ENCODE measurements at places on chromosomes 7 and 10.

- DNase-seq, result no peak
These were observed 46.6 kb downstream of the CLEC2L start for GRCh38 chr7:139570119-139570518.

DNA sequence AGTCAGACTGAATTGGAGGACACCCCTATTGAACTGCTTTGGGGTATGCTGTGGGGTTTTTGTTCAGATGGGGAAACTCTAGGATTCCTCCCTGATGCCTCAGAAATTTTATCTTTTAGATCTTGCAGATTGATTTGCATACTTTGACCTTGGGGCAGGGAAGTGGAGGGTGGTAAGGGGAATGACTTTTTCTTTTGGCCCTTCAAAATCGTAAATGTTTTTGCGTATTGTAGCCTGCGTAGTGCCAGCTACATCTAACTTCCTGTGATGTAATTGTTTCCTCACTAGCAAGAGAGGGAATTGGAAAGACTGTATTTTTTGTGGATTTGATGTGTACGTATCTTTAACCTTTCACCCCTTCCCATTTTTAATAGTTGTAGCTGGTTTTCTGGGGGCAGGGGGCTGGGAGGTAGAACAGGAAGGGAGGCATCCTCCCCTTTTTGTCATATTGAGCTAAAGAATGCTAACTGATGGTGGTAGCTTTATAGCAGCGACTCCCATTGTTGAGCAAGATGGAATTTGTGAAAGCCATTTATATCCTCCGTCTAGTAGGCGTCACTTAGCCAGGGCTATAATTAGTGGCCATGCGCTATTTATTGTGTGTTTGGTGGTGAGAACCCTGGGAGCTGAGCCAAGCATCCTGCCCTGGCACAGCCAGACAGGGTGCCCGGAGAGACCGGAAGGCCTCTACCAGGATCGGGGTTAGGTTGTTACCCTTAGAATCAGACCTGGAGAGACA lies 11.3 kb downstream of the DUSP5 start:
- DNase-seq, result no peak

DNA sequence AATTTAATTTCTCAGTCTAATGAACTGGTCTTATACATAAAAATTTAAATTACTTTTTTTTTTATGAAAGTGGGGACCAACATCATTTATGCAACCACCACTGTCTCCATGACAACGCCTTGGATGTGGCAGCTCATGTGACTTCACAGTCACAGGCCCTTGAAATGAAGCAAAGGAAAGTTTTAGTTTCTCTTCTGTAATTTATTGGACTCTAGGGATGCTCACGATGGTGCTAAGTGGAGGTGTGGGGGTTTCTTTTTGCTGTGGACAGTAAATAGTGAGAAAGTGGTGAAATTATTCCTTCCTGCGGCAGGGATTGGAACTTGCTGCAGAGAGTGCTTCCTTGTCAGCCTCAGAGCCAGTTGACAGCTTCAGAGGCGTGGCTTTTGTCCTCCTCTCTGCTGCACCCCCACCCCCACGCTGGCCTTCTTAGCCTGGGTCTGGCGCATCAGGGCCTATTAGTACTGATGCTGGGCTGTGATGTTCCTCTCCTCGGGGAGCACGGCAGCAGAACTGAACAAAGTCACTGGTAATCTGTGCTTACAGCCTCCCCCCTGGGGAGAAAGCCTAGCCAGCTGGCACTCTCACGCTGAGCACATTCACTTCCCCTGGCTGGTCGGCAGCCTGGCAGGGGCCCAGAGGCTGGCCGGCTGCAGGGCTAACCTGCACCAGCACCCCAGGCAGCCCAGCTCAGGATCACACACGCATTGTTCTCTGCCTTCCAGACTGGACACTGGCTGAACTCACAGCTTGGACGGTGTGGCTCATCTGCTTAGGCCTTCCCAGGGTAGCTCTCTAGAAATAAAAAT lies 517.5 kb upstream of the GALNT17 start:
- DNase-seq, result no peak

DNA sequence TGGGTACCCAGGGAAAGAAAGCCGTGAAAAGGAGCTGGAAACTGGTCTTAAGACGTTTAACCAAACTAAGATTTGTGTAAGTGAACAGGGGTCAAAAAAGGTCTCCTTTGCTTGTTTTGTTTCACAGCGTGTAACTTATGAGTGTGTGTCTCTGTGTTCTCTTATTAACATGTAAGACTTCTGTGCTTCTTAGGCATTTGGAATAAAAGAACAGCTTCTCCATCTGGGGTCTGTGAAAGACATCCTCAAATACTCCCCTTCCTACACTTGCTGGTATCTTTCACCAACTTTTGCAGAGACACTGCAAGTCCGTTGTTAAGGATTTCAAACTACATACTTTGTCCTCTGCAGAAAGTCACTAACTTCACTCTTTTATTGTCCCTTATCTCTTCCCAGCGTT lies 615 bp upstream of the NEUROD6 start:
- DNase-seq, result no peak

DNA sequence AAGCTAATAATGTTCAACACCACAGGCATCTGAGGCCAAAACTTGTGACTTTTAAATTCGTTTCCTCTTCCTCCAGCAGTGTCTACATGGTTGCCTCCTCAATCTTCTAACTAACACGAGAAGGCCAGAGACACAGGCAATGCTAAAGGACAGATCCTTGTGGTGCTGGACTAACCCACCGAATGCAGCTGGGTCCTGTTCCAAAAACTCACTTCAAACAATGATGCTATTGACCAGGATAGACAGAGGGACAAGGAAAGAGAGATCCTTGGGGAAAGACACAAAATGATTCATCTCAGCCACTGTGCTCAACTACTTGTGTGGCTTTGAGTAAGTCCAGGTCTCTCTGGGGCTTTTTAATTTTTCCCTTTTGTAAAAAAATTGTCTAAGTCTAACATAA lies 107.6 kb downstream of the KCNMA1 start:
- no peak for DNase-seq

DNA sequence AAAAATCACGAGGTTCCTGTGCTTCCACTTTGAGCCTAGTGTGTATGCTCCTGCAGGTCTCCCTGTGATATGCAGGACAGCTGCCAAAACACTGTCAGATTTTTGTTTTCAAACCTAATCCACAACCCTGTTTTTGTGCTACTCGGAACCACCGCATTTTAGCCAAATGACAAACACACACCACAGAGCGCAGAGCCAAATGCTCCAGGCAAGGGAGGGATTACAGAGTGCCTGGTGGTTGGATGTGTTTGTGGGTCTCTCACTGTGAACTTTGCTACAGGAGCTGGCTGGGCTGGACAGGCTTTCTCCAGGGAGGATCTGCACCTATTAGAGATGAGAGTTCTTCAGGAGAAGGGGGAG lies 5.7 kb upstream of the RBM28 start:
- DNase-seq, result no peak

DNA sequence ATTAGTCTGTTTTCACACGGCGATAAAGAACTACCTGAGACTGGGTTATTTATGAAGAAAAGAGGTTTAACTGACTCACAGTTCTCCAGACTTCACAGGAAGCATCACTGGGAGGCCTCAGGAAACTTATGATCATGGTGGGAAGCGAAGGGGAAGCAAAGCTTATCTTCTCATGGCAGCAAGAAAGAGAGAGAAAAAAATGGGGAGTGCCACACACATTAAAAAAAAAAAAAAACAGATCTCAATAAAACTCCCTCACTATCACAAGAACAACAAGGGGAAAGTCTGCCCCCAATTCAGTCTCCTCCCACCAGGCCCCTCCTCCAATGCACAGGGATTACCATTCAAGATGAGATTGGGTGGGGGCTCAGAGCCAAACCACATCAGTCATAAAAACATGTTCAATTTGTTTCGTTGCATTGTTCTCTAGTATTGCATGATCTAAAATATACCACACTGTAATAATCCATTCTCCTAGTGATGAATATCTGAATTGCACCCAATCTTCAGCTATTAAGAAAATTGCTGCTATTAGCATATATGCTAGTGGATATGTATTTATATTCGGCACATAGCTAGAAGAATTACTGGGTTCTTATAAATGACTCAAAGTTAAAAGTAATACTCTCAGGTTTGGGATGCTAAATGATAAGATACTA lies 328.9 kb upstream of the KCND2 start:
- no peak for DNase-seq

DNA sequence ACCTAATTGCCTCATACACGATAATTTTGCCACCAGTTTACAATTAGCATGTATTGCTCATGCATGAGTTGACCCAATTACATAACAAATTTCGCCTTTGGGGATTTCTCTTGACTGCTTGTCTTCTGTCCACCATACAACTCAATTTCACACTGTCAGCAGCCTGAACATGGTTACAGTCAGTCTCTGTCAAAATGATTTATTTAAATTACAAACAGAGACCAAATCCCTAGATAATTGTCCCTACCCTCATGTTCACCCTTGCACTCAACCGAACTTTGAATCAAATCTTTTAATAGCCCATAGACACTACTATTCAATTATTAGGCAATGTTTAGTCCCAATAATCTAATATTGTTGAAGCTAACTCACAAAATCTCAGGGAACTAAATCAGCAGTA lies 59.7 kb upstream of the NEBL start:
- DNase-seq, result no peak

DNA sequence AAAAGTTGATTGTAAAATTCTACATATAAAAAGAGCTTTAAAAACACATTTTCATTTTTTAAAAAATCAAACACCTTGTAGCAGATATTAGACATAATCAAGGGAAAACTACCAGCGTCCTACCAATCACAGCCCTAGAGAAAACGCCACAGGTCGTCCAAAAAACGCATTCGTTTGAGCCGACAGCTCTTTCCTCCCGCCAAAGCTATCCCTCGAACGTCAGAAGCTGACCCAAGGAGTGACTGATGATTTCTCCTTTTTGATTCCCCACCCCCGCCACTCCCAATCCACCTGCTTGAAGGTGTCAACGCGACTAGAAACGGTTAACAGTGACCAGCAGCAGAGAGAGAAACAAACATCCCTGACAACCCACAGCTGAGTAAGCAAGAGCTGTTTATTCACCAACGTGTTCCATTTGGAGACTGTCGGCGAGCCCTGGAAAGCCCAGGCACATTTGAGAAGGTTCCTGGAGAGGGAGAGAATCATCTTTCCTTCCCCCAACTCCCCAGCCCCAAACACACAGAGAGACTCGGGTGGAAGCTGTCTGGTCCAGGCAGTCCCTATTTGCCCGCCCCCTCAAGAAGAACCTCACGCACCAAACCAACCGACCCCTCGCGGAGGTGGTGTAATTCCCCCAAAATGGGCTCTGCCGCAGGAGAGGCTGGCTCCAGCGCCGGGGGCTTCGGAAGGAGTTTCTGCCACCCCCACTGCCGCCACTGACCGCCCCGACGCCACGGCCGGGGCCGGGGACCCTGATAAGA lies 622 bp downstream of the CPEB3 start:
- DNase-seq, result peak; percentile 23

DNA sequence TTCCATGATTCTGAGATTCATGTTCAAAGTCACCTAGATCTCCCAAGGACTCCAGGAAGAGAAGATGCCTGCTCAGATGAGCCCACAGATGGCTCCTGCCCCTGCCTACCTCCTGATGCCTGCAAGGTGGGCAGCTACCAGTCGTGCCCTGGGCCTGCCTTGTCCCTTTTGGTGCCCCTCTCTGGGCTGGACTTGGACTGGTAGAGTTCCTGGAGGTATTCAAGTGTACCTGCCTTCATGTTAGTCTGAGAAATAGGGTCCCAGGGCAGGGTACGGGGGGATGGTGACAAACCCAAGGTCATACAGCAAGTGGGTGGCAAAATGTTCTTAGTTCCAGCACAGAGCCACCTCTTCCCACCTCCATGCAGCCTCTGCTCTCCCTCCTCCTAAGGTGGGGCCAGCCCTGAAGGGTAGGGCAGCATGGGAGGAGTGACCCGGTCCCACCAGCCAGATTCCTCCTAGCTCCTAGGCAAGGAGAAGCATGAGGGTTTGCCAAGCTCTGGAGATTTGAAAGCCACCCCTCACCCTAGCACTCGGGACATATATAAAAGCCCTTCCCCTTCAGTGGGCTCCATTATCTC lies 80.8 kb upstream of the UNC5B start:
- DNase-seq, result no peak

GRCh38 chr7:74218343-74218698 lies 8.5 kb downstream of the LAT2 start:
- DNase-seq, result no peak

Data from stimulated activated naive CD4-positive, alpha-beta T cell treated with Interleukin-2 at 50 U/mL for 16 hours (primary cell).